Renal cortical epithelial cell (primary cell): ENCODE measurements at places on chromosomes 4 and X. TPM values are rescaled to one million over a fixed set of nuclear protein-coding genes. Genes with fewer than 3 reads are reported as not detected.
A peak's percentile ranks its signal among the peaks of the same experiment; 100 is the strongest.

DNA sequence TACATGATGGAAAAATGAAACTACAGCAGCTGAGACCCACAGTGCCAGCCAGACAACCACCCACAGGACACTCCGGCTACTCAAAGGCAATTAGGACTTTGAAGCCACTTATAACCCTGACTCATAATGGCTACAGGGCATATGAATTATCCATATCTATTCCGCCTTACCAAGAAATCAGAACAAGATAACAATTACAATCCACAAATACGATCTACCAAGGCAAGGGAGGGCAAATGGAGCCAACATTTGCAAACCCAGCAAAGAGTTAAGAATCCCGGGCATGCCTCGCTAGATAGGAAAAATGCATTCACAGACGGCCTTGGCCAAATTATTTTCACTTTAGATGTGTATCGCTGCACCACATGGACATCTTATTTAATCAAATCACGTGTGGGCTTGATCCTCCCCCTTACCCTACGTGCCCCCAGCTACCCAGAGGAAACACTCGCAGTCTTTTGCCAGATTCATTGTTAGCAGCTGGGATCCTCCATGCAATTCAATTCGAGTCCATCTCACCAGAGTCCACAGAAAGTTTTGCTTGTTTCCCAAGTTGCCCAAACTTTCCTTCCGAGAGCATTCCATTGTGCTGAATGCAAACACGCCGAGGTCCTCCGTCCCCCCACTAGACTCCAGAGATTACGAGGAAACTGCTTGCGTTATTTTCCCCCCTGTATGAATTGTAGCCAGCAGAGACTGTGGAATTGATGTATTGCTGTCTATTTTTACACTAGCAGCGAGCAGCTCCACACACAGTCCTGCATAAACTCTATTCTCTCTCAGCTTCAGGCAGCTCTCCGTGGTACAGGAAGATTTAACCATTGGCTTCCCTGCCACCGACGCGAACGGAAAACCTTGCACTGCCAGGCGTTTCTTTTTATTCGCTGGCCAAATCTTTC lies 1.2 kb downstream of the PPARGC1A start:
- peak; percentile 49 for DNase-seq

- DNase-seq, result peak; percentile 99
These were observed 782.5 kb upstream of the INTU start for GRCh38 chr4:126850286-126850685.

Gene MAGEA8
- total RNA-seq, result not detected in 2 replicates

DNA sequence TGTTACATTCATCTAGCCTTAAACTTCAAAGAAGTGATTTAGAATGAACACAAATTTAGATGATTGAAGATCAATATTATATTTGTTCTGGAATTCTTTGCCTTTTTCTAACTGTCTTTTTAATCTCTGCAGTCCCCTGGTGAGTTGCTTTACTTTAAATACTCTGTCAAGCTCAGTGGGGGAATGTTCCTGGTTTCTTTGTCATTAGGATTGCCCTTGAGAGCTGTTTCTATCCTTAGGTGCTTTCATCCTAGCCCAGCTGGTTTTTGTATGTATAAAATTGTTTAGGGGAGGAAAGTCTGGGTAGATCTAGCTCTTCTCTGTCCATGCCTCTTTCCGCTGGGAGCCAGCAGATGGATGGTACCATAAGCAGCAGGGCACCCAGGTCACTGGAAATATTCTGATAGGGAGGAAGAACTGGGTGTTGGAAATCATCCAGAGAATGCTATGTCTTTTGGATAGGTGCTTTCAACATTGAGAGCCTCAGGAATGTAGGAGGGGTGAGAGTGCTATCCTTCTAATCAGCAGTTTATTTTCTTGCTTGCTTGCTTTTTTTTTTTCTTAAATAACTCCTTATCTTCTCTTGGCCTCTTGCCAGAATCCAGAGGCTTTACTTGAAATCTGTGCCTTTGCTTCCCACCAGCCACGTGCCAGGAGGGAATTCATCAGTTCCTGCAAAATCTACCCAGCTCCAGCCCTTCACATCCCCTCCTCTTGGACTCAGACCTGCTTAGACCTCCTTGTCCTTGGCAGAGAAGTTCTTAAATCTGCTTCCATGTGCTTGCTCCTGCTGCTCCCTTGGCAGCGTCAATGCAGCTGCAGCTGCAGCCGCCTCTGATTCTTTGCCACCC lies 215.3 kb upstream of the ANXA3 start:
- peak; percentile 16 for DNase-seq

Gene PYURF
- 23.3 and 44.2 TPM in 2 replicates for total RNA-seq

Gene CXorf49
- total RNA-seq, result 0.69 TPM in 1 of 2 replicates, not detected in the other
